IMR-90 (cell line): ENCODE measurements at places on chromosomes 5 and 9. TPM values are rescaled to one million over a fixed set of nuclear protein-coding genes. Genes with fewer than 3 reads are reported as not detected.

The SLC36A2 gene
- not detected in 2 replicates for total RNA-seq

The F2RL2 gene
- 18.1 and 21.7 TPM in 2 replicates for total RNA-seq

The SLC22A4 gene
- total RNA-seq, result 2.8 and 3.2 TPM in 2 replicates

DNA sequence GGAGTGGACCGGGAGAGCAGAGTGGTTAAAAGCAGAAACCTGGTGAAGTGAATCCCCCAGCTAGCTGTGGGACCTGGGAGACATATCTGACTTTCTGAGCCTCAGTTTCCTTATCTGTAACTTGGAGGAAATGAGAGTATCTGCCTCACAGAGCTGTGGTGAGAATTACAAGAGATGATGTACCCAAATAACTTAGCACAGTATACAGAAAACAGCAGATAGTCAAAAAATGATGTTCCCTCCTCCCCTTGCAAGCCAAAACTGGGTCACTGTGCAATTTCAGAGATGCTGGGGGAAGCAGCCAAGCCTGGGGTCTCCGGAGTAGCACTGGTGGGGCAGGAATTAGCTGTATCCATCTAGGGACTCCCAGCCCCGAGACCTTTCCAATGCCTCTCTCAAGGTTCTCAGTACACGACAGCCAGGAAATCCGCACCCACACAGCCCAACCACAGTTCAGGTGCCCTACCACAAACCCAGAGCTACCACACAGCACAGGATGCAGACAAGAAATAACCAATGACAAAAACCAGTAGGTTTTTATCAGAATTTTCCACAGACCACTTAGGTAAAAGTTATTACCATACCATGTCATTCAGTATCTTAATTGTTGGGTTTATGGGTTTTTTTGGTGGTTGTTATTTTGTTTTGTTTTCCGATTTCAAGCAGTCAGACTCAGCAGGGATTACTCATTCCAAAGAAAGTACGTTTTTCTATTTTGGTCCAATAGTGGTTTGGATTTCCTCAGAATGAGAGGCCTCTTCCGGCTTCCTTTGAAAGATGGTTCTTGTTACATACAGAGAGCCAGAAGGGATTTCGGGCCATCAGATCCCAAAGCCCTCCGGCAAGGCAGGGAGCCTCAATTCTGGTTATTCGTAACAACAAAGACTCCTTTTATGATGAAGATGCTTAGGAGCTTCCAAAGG lies 4.9 kb upstream of the HRH2 start:
- peaks cover 2% of the 10 kb centered on the region; the same call in 1 of the 2 replicates for H3K27me3 ChIP-seq
- no peak overlapping the region for H3K4me3 ChIP-seq
- no peak for DNase-seq
- no peaks in the 10 kb centered on the region for H3K4me1 ChIP-seq
- H3K36me3 ChIP-seq, result no peaks in the 10 kb centered on the region
- H3K27ac ChIP-seq, result no peak overlapping the region

DNA sequence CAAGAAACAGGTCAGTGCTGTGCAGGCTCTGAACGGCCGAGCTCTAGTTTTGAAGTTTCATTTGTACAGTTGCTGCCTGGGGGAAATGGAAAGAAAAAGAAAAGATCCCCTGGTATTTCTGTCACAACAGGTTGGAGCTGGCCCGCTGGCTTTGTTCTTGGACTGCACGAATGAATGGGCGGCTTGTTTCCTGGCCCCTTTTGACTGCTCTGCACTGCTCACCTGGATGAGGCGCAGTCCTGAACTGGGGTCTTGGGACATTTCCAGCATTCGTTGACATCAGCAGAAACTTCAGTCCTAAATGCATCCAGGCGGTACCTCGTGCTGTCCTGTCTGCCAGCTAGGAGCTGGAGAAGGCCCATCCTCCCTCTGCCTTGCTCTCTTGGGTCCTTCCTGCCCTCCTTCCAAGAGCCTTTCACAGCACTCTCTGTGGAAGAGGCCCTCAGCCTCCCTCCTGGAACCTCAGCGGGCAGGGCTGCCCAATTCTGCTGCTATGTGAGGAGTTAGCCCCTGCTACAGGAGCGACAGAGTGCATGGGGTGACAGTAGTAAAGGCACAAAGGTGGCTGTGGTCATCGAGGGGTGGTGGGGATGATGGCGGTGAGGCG lies 189.2 kb downstream of the FSTL4 start:
- no peaks in the 10 kb centered on the region for H3K36me3 ChIP-seq
- DNase-seq, result no peak
- H3K27ac ChIP-seq, result no peak overlapping the region
- H3K4me1 ChIP-seq, result no peaks in the 10 kb centered on the region

DNA sequence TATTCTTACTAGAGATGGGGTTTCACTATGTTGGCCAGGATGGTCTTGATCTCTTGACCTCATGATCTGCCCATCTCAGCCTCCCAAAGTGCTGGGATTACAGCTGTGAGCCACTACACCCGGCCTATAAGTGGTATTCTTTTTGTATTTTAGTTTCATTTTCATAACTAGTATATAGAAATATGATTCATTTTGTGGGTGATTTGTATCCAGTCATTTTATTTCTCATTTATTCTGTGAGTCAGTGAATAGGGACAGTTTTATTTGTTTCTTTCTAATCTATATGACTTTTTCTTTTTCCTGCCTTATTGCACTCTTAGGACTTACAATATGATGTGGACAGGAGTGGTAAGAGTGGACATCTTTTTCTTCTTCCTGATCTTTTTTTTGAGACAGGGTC lies 112.9 kb downstream of the AOPEP start:
- H3K4me1 ChIP-seq, result no peaks in the 10 kb centered on the region; the same call in 1 of the 2 replicates
- H3K27ac ChIP-seq, result no peak overlapping the region
- DNase-seq, result no peak
- H3K4me3 ChIP-seq, result no peak overlapping the region

The SOHLH1 gene
- total RNA-seq, result not detected in 2 replicates

DNA sequence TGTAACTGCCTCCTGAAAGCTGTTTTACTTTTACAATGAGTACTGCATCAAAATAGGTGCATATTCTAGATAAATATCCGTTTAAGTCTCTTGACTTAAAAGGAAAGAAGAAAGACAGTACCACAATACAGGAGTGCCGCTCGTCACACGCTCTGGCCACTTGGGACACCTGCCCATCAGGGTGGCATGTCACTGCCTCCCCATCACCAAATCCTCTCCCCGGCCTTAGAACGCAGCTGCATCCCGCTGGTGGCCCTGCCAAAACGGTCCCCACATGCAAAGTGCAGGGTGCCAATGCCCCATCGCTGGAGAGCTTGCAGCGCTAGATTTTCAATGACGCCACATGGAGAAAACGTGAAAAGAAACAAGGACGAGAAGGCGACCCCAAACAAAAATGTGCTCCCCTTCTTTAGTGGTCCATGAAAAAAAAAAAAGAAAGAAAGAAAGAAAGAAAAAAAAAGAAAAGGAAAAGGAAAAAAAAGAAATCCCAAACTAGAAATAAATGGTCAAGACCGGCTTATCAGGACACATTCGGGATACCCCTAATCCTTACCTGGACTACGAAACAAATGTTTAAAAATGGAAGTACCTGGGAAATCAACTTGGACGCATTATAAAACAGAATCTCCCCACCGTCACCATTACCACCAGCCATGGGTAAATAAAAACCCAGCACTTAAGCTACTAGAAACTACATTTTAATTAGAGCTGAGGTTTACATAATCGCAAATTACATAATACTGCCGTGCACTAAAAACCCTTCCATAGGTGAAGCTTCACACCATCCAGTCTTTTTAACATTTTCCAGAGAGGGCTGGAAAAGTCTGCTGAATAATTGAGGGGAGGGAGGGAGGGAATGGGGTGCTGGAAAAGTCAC lies 1.0 kb downstream of the ANKH start:
- no peaks in the 10 kb centered on the region for H3K36me3 ChIP-seq
- H3K4me1 ChIP-seq, result peaks cover 2% of the 10 kb centered on the region
- no peaks in the 10 kb centered on the region for H3K27me3 ChIP-seq
- peak overlapping the region; percentile 65 for H3K4me3 ChIP-seq
- peak overlapping the region; percentile 89; the same call in 1 of the 2 replicates for H3K27ac ChIP-seq
- DNase-seq, result no peak

GRCh38 chr5:157494178-157494832 lies 34.3 kb downstream of the NIPAL4 start:
- peaks cover 41% of the 10 kb centered on the region for H3K36me3 ChIP-seq
- no peak overlapping the region for H3K4me3 ChIP-seq
- H3K27me3 ChIP-seq, result no peaks in the 10 kb centered on the region

DNA sequence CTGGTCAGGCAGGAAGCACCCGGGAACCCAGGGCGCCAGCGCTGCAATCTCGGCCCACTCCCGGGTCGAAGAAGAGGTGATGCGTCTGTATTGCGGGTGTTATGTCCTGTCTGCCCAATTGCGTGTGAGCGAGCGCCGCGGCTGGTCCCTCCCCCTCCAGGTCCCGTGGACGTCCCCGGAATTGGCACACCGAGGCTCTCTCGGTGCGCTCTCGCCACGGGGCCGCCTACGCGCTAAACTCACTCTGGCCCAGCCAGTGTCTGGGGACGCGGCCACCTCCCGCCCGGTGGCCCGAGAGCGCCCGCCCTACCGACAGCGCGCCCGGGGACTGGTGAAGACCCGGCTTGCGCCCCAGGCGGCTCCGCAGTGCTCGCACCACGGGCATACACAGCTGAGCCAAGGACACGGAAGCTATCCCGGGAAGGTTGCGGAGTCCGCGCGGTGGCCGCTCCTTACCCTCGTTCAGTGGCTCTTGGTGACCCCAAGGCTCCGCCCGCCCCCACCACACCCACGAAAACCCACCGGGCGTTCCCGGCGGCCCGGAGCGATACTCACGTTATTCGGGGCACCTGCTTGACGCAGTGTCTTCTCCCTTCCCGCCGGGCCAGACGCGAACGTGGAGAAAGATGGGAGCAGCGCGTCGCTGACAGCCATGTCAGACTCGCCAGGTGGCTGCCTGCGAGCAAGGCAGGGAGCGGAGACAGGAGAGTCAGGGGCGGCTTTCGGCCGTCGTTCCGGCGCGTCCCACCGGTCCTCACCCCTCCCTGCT lies 1.0 kb downstream of the KLF4 start:
- peak overlapping the region; percentile 49 for H3K4me3 ChIP-seq
- peak overlapping the region; percentile 31 for H3K27ac ChIP-seq
- H3K36me3 ChIP-seq, result peaks cover 17% of the 10 kb centered on the region
- H3K4me1 ChIP-seq, result peaks cover 2% of the 10 kb centered on the region; the same call in 1 of the 2 replicates

DNA sequence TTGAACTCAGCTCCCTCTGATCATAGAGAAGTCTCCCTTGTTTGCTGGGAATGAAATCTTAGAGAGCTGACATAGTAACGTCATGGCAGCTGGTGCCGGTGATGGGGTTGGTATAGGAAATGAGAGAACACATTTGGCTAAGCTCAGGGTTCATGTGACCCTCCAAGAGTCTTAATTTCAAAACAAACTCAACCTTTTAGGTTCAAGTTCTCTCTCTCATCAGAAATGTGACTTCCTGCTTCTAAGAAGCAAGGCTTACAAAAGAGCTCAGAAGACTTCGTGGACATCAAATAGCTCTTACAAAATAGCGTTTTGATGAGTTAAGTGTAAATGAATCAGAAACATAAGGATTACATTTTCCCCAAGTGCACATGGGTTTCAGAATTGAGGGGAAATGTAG lies 97.3 kb downstream of the PAPPA start:
- peaks cover 36% of the 10 kb centered on the region for H3K36me3 ChIP-seq
- peak; percentile 50 for DNase-seq
- H3K4me1 ChIP-seq, result peaks cover 10% of the 10 kb centered on the region; the same call in 1 of the 2 replicates
- no peaks in the 10 kb centered on the region for H3K27me3 ChIP-seq
